T47D (cell line): ENCODE measurements at places on chromosomes 4 and X.
A peak's percentile ranks its signal among the peaks of the same experiment; 100 is the strongest.

DNA sequence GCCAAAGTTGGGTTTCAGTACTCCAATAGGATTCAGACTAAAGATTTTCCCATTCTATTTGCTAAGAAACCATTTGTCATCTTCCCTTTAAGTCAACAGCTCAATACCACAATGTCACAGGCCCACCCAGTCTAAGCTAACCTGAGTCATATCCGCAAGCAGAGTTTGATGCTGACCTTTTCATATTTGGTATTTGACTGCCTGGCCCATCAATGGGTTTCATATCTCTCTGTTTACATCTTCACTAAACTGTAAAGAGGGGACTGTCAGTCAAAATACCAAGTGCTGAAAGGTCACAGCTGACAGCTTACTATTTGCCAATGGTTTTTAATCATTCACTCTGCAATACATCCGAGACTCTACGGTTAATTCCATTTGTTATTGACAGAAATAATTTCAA, 707.5 kb upstream of the ACTRT1 start:
- no peak for DNase-seq

DNA sequence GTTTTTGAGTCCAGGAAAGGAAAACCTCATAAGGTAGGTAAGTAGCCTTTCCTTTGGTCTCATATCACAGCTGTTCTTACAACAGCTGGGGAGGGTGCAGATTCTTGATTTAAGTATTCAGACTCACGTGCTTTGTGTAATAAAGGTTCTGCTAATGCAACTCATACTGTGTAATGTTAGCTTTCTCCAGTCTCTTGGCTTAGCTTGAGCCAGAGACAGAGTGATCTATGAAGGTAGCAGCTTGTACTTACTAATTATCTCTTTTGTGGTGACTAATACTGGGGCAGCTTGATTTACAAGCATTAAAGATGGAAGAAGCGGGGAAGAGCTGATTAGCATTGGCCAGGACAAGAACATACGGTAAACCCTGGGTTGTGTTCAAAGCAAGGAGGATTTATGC, 80.3 kb downstream of the LNX1 start:
- no peak for DNase-seq

GRCh38 chr4:73434311-73434710, 1.7 kb upstream of the AFP start:
- DNase-seq: no peak

GRCh38 chrX:150361070-150361776, 1.9 kb upstream of the MAMLD1 start:
- DNase-seq: peak; percentile 5
